Stomach (tissue), 19 donors: ENCODE measurements at places on chromosomes 7 and 10. TPM values are rescaled to one million over a fixed set of nuclear protein-coding genes. Genes with fewer than 3 reads are reported as not detected.

DNA sequence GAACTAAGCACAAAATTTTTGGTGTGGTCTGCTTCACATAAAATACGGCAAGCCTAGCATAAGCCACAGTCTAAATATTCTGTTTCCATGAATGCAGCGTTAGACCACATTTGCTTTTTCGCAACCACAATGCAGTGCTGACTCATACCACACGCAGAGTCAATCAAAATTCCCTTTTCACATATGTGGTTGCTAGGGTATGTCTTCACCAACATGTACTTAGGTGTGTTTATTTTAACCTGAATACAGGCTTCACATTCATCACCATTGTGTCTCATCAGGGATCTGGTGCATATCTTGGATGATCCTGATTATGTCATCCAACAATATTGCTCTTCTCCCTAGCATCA, 90.8 kb downstream of the CHN2 start:
- H3K27me3 ChIP-seq: no peaks in the 10 kb centered on the region
- H3K4me1 ChIP-seq: peaks cover 7% of the 10 kb centered on the region
- no peak overlapping the region for H3K27ac ChIP-seq
- peak; percentile 64 for DNase-seq
- H3K36me3 ChIP-seq: no peaks in the 10 kb centered on the region

DNA sequence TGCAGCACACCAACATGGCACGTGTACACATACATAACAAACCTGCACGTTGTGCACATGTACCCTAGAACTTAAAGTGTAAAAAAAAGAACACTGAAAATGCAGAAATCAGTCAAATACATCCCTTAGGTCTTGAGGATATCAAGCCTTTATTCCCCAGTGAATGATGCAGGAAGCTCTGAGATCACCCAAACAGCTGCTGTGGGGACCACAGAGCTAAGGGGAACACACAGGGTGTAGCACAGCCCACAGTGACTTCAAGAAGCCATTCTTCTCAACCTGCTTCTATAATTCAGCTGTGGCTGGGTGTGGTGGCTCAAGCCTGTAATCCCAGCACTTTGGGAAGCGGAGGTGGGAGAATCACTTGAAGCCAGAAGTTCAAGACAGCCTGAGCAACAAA, 314.9 kb downstream of the CALN1 start:
- no peaks in the 10 kb centered on the region for H3K27me3 ChIP-seq
- H3K27ac ChIP-seq: no peak overlapping the region
- no peak overlapping the region for H3K4me3 ChIP-seq
- H3K4me1 ChIP-seq: no peaks in the 10 kb centered on the region

The TMEM273 gene
- 5.5 TPM for total RNA-seq

The MBL2 gene
- not detected for total RNA-seq

The NRCAM gene
- 9.4 TPM for total RNA-seq
